ENCODE measurements at places on chromosomes 6 and 20. TPM values are rescaled to one million over a fixed set of nuclear protein-coding genes. Genes with fewer than 3 reads are reported as not detected.

The SLC22A16 gene
- not detected for total RNA-seq

The SLC24A3 gene
- 0.62 TPM for total RNA-seq

The EFHC1 gene
- 6.2 TPM for total RNA-seq

The EPHA7 gene
- total RNA-seq, result 1.5 TPM

The POM121L2 gene
- total RNA-seq, result not detected

The PBOV1 gene
- total RNA-seq, result not detected

The HSF2 gene
- total RNA-seq, result 27.5 TPM

The PDE7B gene
- 24.5 TPM for total RNA-seq

The GCNT2 gene
- total RNA-seq, result 41.8 TPM

The DPPA5 gene
- not detected for total RNA-seq

The DCDC2 gene
- total RNA-seq, result not detected

The PRSS35 gene
- 0.12 TPM for total RNA-seq

The TGM2 gene
- total RNA-seq, result 473 TPM

The ERVFRD-1 gene
- total RNA-seq, result 0.12 TPM

The PHF10 gene
- 62.9 TPM for total RNA-seq

The RAET1G gene
- total RNA-seq, result 0.32 TPM

The GRIK2 gene
- 2.3 TPM for total RNA-seq

The KCNQ5 gene
- total RNA-seq, result not detected

The TRIM40 gene
- not detected for total RNA-seq

The KIF16B gene
- 17.8 TPM for total RNA-seq

The ELOVL2 gene
- 1.3 TPM for total RNA-seq

The FGD2 gene
- 8.0 TPM for total RNA-seq

The BEND6 gene
- total RNA-seq, result 0.35 TPM

The MCHR2 gene
- total RNA-seq, result not detected

The GLP1R gene
- total RNA-seq, result 11.6 TPM

The ELOVL4 gene
- 0.12 TPM for total RNA-seq

The ZKSCAN3 gene
- 4.7 TPM for total RNA-seq

The GPX5 gene
- total RNA-seq, result not detected

The SPINT3 gene
- total RNA-seq, result not detected

The TSBP1 gene
- total RNA-seq, result not detected

The GRM4 gene
- not detected for total RNA-seq

The RGL2 gene
- 59.4 TPM for total RNA-seq

The HLA-DOB gene
- 0.32 TPM for total RNA-seq

The HAO1 gene
- not detected for total RNA-seq

The FAM83C gene
- not detected for total RNA-seq

Data from left ventricle myocardium superior (tissue), 1 donor.